ENCODE measurements at places on chromosomes 13 and 19. TPM values are rescaled to one million over a fixed set of nuclear protein-coding genes. Genes with fewer than 3 reads are reported as not detected.

The MTIF3 gene
- 72.4 TPM for total RNA-seq

The ATP4A gene
- total RNA-seq: not detected

The NLRP11 gene
- total RNA-seq: not detected

The KASH5 gene
- total RNA-seq: not detected

The SLC25A41 gene
- 0.60 TPM for total RNA-seq

The SHISA7 gene
- not detected for total RNA-seq

The RUBCNL gene
- 1.1 TPM for total RNA-seq

The C5AR1 gene
- total RNA-seq: 3.9 TPM

The TYROBP gene
- total RNA-seq: 22.1 TPM

The GPR12 gene
- total RNA-seq: 0.10 TPM

The GDF15 gene
- 0.99 TPM for total RNA-seq

The FAM124A gene
- 0.63 TPM for total RNA-seq

The RGL3 gene
- 6.4 TPM for total RNA-seq

The LRRC63 gene
- not detected for total RNA-seq

The NPAS1 gene
- total RNA-seq: not detected

The LILRA2 gene
- 0.68 TPM for total RNA-seq

The ZNF486 gene
- 0.76 TPM for total RNA-seq

The PTPRH gene
- total RNA-seq: 0.18 TPM

The ZNF677 gene
- 6.8 TPM for total RNA-seq

The CBY2 gene
- not detected for total RNA-seq

The CAPS gene
- total RNA-seq: 1.6 TPM

The DAND5 gene
- total RNA-seq: not detected

The ADGRE3 gene
- not detected for total RNA-seq

The ZNF880 gene
- total RNA-seq: 9.0 TPM

The SPTBN4 gene
- total RNA-seq: 4.7 TPM

The LGALS4 gene
- 0.62 TPM for total RNA-seq

The CD70 gene
- not detected for total RNA-seq

The TEX101 gene
- total RNA-seq: not detected

The SBSN gene
- not detected for total RNA-seq

The CLIP3 gene
- 1.2 TPM for total RNA-seq

The C13orf42 gene
- not detected for total RNA-seq

The IZUMO2 gene
- total RNA-seq: not detected

The ZNF417 gene
- 3.8 TPM for total RNA-seq

The NKG7 gene
- total RNA-seq: 2.7 TPM

The TMEM272 gene
- not detected for total RNA-seq

The IPO5 gene
- total RNA-seq: 153 TPM

The NCR1 gene
- total RNA-seq: 0.32 TPM

The NTN5 gene
- 0.21 TPM for total RNA-seq

The EBI3 gene
- 0.64 TPM for total RNA-seq

The NKPD1 gene
- 0.06 TPM for total RNA-seq

The RINL gene
- total RNA-seq: 2.4 TPM

The ITGBL1 gene
- 0.44 TPM for total RNA-seq

The GIPR gene
- total RNA-seq: not detected

The TSSK6 gene
- total RNA-seq: 1.9 TPM

The CD37 gene
- 4.7 TPM for total RNA-seq

Data from psoas muscle (tissue), 8 donors.